Stimulated activated CD4-positive, alpha-beta T cell treated with anti-CD3 and anti-CD28 coated beads, Interleukin-15, amount 100 ng/mL, for 1 hour (primary cell): ENCODE measurements at places on chromosomes 5 and 9.

DNA sequence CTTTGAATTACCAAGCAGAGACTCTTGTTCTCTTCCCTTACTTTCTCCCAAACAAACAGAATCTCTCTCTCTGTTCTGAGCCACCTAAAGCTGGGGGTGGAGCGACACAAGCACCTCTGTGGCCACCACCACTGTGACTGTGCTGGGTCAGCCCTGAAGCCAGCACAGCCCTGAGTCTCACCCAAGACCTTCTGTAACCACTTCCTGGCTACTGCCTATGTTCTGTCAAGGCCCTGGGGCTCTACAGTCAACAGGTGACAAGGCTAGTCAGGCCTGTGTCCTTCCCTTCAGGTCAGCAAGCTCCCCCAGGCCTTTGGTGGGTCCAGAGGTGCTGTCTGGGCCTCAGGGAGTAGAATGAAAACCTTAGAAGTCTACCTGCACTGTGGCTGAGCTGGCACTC lies 26.1 kb upstream of the SLC28A3 start:
- DNase-seq: no peak

DNA sequence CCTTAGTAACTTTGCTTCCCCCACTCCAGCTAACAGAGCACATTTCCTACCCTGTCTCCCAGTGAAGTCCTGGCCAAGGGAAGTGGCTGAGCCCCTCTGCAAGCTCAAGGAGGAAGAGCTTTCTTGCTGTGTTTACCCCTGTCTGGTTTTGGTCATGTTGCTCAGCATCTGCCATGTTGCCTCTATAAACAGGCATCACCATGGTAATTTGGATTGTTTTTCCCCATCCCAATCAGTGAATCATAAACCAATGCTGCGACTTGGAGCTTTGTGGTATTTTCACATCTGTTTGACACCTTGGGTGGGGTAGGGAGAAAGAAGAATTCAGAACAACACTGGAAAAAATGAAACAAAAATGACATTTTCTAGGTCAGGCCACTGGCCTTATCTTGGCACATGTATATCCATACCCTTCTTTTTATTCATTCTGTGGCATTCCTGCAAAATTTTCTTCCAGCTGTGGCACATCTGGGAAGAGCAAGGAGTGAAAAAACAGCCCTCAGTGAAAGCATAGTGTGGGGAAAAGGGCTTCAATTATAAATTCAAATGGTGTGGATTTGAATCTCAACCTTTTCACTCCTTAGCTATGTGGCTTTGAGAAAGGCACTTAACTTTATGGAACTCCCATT lies 42.5 kb downstream of the SLIT3 start:
- no peak for DNase-seq

DNA sequence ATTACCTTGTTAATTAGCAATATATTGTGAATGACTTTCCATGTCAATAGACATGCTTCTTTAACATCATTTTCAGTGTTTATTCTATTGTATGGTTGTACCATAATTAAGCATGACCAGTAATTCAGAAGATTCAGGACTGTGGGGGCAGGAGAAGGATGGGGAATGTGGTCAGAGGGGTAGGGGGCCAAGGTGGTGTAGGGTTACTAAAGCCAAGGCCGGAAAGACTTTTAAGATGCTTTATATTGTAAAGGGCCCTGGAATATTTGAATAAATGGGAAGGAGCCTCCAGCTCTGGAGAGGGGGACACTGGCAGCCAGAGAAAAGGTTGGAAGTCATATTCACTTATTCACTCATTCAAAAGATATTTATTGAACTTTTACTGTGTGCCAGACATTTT lies 115.7 kb downstream of the FGF18 start:
- no peak for DNase-seq

DNA sequence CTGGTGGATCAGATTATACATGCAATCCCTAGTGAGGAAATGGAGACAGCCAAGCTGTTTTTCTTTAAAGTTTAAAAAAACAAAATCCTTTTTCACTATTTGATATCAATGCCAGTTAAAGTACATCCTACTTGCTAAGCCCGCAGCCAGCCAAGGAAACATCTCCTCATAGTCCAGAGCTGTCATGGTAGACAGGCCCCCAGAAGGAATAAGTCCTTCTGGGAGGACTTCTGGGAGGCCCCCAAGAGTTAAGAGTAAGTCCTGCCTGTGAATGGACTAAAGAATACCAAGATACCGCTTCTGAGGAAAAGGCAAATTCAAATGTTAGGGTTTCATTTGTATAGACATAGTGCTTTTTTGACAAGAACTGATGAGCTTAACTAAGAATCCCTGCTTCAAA lies 38.3 kb downstream of the MOCS2 start:
- no peak for DNase-seq

- DNase-seq: no peak
Measured at GRCh38 chr9:4084435-4084818, 215.4 kb downstream of the GLIS3 start.

DNA sequence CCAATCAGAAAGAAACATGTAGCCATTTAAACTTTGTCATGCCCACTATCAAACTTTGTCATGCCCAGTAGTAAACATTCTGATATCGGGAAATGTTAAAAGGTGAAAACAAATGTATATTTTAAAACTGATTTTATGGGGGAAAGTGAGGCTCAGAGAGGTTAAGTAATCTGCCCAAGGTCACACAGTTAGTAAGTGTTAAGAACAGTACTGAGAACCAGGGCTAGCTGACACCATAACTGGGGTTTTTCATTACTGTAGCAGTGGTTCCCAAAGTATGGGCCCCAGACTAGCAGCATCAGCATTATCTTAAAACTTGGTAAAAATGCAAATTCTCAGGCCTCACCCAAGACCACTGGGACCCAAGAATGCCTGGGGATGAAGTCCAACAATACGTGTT lies 9.9 kb upstream of the FRRS1L start:
- no peak for DNase-seq

- DNase-seq: no peak
Measured at GRCh38 chr9:15249042-15249818, 57.8 kb downstream of the TTC39B start.

DNA sequence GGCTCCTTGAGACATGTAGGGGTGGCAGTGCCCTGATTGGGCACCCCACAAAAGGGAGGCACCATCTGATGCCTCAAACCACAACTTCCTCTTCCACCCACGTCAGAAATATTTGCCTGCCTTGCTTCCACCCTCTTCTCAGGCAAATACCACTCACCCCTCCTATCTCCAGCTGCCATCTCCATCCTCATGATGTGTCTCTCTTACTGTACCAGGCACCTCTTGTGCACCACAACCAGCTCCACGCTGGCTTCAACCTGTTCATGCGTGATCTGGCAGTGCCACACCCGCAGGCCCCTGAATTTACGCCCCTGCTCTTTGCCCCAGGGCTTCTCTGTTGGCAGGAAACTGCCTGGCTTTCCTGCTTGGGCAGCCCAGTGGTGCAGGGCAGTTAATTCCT lies 87.8 kb upstream of the HSPA9 start:
- DNase-seq: no peak

GRCh38 chr5:71972777-71973473 lies 134.3 kb upstream of the MAP1B start:
- DNase-seq: no peak
